ENCODE measurements at places on chromosomes 1 and 21.

DNA sequence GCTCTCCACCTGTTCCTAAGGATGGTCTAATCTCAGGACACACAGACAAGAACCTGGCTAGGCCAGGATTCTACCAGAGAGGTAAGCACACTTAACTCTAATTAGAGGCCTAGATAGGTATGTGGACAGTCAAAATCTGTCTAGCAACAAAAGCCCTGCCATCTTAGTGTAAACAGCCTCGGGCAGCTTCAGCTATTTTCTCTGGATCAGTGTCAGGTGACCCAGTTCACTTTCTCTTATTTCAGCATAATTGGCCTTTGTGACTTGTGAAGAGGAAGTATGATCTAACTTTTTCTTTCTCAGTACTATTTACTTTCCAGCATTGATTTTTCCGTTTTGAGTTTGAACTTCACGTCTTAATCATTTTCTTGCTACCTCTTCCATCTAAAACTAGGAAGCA, 217.7 kb downstream of the CRB1 start:
- DNase-seq, result no peak

GRCh38 chr1:84365225-84366221, 32.8 kb upstream of the DNASE2B start:
- DNase-seq, result peak; percentile 100

DNA sequence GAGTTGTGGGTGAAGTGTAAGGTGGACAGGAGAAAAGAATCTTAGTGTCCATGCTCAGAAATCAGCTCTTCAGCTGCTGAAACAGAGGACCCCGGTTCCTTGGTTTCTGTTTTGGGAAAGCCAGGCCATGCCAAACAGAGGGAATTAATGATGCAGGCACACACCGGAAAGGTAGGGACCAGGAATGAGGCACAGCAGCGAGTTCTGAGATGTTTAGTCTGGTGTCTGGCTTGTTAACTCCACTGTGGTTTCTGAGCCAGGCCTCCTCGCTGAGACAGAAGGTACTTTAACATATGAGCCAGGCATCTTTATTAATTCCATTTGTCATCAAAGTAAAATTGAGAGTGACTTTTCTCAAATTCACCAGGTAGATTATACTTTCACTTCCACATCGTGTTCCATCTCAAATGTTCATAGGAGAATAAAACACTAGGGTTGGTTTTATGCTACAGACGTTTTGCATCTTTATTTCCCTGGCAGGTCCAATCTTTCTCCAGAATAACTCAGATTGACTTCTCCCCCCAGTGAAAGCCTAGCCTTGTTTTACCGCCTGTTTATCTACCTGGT, 23.5 kb downstream of the LRRC8D start:
- DNase-seq, result no peak

- DNase-seq, result peak; percentile 81
Observed at GRCh38 chr1:98388441-98388840, 273.1 kb upstream of the SNX7 start.

GRCh38 chr1:16019644-16020277, 1.9 kb upstream of the HSPB7 start:
- no peak for DNase-seq

DNA sequence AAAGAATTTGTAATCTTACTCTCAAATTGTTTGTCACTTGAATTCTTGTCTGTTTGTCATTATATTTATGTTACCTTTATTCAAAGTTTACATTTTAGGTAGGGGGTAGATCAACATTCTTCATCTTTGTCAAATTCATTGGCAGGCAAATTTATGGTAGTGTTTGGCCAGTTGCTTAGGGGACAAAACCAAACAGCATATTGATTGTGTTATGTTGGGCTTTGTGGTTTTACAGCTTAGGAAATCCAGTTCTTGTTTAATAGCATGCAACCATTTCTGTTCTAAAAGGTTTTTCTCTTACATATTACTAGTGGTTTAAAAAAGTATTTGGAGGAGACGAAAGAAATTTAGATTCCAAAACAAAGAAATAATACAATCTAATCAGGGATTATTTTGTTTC, 91.4 kb downstream of the HMCN1 start:
- DNase-seq, result no peak

GRCh38 chr1:96349896-96350295, 371.7 kb upstream of the PTBP2 start:
- DNase-seq, result no peak

- DNase-seq, result no peak
Observed at GRCh38 chr1:236861560-236862218, 66.6 kb downstream of the MTR start.

- DNase-seq, result peak; percentile 64
Observed at GRCh38 chr1:226608699-226609505, 60.3 kb downstream of the STUM start.

- no peak for DNase-seq
Observed at GRCh38 chr1:185567440-185567839, 166.8 kb upstream of the HMCN1 start.

DNA sequence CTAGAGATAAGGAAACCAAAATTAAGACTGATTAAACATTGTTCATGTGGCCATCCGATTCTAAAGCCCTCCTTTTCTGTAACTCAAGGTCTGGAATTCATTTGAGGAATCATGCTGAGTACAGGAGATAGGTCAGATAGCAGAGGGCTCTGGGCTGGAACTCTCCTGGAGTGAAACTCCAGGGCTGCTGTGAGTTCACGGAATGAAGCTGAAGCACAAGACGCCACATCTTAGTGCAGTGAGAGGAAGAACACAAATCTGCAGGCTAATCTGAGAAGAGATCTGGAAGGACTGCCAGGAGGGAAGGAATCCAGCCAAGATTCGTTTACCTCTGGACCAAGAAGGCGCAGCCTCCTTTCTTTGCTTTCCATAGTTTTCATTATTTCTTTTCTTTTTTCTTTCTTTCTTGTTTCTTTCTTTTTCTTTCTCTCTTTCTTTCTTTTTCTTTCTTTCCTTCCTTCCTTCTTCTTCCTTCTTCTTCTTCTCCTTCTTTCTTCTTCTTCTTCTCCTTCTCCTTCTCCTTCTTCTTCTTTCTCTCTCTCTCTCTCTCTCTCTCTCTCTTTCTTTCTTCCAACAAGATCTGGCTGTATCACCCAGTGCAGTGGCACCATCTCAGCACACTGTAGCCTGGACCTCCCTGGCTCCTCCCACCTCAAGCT, 74.8 kb upstream of the ATP1B1 start:
- DNase-seq, result no peak

DNA sequence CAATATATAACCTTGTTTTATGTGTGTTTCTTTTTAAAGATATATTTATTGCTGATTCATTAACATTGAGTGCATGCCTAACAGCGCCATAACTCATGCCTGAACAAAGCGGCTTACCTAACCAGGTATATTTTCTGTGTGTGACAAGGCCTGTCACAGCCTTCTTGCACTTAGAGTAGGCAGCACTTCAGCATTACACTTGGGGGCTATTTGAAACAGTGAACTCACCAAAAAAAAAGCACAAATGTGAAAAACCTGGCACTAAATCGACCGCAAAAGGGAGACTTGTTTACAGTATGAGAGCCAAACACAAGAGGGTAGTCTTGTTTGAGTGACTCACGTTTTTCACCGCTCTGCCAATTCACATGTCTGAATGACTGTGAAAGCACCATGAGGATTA, 111.7 kb downstream of the DISP1 start:
- DNase-seq, result no peak

- DNase-seq, result no peak
Observed at GRCh38 chr1:69533343-69533742, 34.4 kb upstream of the LRRC7 start.

DNA sequence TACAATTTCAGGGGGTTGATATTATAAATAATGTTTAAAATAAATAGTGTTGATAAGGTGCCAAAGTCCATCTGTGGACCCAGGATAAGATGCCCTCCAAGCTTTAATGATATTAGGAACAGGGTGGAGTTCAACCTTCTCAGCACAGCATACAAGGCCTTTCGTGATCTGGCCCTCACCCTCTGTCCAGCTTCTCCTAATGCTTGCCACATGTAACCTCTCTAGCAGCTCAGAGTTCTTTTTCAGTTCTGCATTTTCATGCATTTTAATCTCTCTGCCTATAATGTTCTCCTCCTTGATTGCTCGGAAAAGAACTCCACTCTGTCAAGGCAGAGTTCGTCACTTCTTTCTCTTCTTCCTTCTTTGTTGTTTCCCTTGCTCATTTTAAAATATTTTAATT, 21.4 kb upstream of the SMAP2 start:
- DNase-seq, result no peak

GRCh38 chr1:56291374-56291919, 287.9 kb downstream of the PLPP3 start:
- DNase-seq, result peak; percentile 37

GRCh38 chr1:15358565-15359133, 51.0 kb upstream of the EFHD2 start:
- no peak for DNase-seq

DNA sequence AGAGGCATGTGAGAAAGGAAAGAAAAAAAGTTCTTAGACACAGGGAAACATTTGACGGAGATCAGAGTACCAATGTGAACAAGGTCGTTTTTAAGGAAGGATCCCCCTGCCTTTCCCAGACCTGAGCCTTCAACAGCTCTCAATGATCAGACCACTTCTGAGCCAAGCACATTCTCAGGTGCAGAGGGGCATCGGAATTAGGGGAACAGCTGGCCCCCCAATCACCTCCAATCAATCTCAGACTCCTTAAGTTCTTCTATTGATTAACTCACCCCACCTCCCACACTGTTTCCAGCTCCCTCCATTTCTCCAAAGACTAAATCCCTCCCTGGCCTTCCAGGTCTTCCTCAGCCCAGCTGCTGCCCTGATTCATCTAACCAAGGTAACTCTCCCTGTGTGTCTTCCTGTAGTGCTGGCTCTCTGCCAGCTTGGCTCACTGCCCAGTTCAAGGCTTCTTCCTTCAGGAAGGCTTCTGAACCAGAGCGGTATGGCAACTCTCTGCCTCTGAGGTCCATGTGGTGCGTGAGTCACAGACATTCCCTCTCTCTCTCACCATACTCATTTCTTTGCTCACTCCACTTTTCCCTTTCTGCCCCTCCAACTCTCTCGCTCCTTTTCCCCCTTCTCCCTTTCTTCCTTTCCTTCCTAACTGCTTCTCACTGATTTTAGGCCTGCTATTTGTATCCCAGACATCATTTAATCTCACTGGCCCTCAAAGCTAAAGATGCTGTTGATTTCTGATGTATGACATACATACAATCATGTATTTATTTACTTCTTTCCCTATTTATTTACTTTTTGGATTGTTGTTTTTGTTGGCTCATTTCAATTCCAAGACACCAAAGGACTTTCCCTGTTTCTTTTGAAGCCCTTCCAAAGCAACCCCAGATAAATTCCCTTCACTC, 18.1 kb downstream of the CFAP45 start:
- peak; percentile 95 for DNase-seq

GRCh38 chr1:192010406-192010805, 147.9 kb upstream of the RGS18 start:
- no peak for DNase-seq

- no peak for DNase-seq
Observed at GRCh38 chr1:13751458-13751871, 51.5 kb downstream of the PRDM2 start.

DNA sequence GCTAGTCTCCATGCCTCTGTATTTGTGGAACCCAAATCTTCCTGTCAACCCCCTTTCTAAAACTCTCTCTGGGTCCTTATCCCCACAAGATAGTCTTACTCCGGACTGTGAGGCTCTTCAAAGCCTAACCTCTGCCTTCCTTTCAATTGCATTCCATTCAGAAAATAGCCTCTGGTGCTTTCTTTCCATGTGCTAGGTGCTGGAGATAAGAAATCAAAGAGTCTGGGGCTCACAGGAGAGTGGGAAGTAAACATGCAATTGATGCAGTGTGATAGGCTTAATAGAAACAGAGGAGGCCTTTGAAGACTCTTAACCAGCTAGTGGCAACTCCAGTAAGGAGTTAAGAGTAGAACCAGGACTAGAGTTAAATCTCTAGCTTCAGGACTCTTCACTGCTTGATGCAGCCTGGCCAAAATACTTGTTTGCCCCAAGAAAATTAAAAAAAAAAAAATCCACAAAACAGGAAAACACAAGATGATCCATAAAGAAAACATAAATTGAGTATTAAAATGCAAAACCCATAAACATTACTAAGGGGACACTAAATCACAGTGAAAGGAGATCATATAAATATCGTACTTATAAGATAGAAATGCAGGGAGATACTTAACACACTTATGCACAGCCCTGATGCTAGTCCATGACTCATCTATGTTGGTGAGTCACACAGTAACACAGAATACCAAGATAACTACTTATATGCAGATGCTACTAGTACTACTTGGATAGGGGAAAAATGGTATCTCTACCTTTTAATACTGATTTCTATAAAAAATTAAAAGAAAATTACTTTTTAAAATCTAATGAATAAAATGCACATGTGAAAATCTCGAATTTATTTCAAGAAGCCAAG, 341.5 kb downstream of the KCNH1 start:
- peak; percentile 9 for DNase-seq

- DNase-seq, result no peak
Observed at GRCh38 chr1:54372978-54373377, 33.2 kb downstream of the SSBP3 start.

DNA sequence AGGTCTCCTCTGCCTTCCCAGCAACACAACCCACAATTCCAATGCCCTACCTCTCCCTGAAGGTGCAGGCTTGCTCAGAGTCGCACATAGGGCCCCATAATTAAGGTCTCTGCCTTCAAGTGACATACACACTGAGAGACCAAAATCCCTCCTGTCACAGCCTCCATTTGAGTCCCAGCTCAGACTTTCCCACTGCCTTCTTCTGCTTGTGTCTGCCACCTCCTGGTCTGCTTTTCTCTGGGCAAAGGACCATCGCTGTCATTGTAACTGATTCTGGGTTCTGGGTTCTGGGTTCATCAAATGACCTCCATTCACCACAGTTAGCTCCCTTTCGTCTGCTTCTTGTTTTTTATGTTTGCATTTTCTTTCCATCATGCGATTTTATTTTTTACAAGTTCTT, 119.2 kb upstream of the ATP1B1 start:
- DNase-seq, result no peak

GRCh38 chr1:210332719-210333398, 4.2 kb downstream of the HHAT start:
- no peak for DNase-seq

- DNase-seq, result no peak
Observed at GRCh38 chr1:166978821-166979220, 3.5 kb upstream of the ILDR2 start.

GRCh38 chr1:211198880-211199279, 60.3 kb upstream of the RCOR3 start:
- DNase-seq, result no peak

DNA sequence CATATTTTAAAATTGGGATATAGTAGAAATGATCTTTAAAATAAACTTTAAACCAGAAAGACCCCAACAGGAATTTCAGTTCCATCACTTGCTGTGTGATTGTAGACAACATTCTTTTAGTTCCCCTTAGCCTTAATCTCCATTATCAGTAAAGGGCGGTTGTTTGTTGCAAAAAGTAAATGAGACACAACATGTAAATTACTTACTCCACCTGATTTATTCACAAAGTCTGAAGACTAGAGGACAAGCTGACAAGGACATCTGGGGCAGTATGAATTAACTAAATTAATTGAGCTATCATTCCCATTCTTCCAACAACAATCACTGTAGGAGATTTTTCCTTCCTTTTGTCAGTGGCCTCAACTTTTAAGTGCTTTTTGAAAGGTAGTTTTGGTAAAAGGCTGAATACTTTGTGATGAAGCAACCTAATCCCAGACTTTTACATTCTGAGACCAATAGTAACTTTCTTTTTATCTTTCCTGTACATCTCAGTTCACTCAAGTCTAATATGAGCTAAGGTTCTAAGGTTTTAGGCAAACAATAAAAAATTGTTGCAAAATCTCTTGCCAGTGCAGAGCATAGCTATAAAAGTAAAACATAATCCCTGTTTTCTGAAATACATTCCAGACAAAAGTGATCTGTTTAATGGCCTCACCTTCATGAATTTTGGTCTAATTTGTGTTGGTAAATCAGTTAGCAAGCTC, 6.2 kb downstream of the SLC19A2 start:
- DNase-seq, result no peak

Data from kidney capillary endothelial cell (primary cell).